Right renal pelvis (tissue), 4 donors: ENCODE measurements at places on chromosomes 1 and 21. TPM values are rescaled to one million over a fixed set of nuclear protein-coding genes. Genes with fewer than 3 reads are reported as not detected.

GSTM3 gene
- polyA plus RNA-seq = 225 TPM

FMO2 gene
- polyA plus RNA-seq = 0.52 TPM

PHF13 gene
- 24.8 TPM for polyA plus RNA-seq

C1orf105 gene
- 0.20 TPM for polyA plus RNA-seq

OR13G1 gene
- polyA plus RNA-seq = not detected

CFAP141 gene
- not detected for polyA plus RNA-seq

LYPLA2 gene
- polyA plus RNA-seq = 64.3 TPM

TTC4 gene
- 30.1 TPM for polyA plus RNA-seq

SLC44A5 gene
- 12.2 TPM for polyA plus RNA-seq

LINGO4 gene
- polyA plus RNA-seq = 0.03 TPM

HSD3B2 gene
- 1.8 TPM for polyA plus RNA-seq

HTR6 gene
- polyA plus RNA-seq = 2.8 TPM

IQGAP3 gene
- 13.2 TPM for polyA plus RNA-seq

C4BPA gene
- 0.91 TPM for polyA plus RNA-seq

S100A14 gene
- polyA plus RNA-seq = 17.8 TPM

SERPINC1 gene
- polyA plus RNA-seq = 0.32 TPM
